ENCODE measurements at places on chromosomes 5 and 9.

GRCh38 chr9:16191691-16192402 lies 639.0 kb downstream of the CCDC171 start:
- peak; percentile 35 for DNase-seq

DNA sequence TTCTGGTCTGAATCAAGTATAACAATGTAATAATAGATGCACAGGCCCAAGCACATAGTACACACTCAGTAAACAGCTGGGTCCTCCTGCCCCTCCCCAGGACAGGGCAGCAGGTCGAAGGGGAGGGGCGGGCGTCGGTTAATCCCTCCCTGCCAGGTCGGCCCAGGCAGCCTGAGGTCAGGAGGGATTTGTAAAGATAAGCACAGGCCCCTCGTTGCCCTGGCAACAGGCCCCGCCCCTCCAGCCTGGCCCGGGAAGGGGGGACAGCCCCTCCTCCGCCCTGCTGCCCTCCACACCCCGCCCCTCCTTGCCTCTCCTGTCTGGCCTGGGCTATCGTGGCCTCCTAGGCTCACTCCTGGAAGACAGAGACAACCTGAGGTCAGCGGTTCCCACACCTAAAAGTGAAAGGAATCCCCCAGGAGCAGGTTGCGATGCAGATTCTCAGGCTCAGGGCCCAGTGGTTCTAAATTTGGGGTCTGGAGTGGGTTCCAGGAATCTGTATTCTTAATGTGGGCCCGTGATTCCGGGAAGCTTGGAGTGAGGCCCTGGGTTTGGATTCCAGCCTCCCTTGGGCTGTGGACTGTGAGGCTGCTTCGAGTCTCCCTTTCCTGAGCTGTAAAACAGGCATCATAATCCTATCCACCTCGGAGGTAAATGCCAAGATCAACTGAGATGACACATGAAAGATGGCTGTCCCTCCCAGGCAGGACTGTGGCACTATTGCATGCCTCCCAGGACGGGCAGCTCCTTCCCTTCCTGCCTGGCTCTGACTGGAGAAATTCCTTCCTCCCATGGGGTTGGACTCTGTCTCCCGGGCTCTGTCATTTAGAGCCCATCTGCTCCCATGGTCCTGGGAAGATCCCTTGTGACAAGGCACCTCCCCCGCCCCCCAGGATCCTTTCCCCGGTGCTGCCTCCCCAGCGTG lies 4.4 kb downstream of the CRB2 start:
- DNase-seq: no peak

DNA sequence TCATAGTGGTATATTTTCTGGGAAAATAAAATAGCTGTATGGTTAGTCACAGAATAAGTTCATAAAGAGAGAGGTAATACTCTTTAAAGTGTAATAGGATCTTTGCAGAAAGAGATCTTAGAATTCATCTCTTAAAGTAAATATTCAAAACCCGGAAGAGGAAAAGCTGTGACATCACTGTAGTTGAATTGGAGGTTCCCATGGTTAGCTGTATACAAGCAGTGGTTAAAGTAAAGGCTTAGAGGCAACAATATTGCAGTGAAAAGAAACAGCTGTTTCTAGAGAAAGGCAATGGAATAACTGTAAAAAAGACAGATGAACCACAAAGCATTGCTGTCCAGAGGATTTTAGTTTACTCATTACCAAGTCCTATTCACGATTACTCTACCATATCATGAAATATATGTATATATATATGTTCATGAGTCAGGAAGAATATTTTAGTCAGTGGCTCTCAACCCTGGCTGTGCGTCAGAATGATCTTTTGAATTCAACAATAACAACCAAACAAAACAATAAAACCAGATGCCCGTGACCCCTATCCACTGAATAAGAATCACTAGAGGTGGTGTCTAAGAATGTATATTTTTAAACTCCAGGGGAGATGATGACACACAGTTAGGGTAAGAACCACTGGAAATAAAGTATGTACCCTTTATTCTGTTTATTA lies 4.7 kb downstream of the ERCC6L2 start:
- DNase-seq: no peak

- peak; percentile 88 for DNase-seq
These were observed 39.4 kb downstream of the RNF44 start for GRCh38 chr5:176497852-176498251.

GRCh38 chr9:134214386-134214765 lies 50.0 kb upstream of the RNU6ATAC start:
- no peak for DNase-seq

DNA sequence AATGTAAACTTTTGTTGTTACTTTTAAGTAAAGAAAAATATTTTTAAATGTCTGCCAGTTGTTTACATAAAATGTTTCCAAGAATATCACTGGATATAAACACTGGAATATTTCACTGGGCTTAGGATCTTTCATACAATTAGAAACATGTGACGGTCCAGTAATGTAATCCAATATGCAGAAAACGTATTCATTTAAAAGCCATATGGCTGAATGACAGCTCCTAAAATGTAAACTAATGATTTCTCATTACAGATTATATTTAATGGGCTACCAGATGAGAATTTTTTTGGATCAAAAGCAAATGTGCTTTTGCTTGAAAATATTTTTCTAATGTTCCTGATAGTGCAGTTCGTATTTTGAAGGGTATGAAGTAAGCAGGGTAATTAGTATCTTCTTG lies 124.3 kb downstream of the TTC39B start:
- no peak for DNase-seq

GRCh38 chr9:13758936-13759335 lies 479.4 kb upstream of the MPDZ start:
- no peak for DNase-seq

GRCh38 chr5:75475364-75475763 lies 36.1 kb downstream of the CERT1 start:
- DNase-seq: no peak

- no peak for DNase-seq
These were observed 629 bp upstream of the CD74 start for GRCh38 chr5:150413176-150413901.

GRCh38 chr9:13395156-13395555 lies 115.7 kb upstream of the MPDZ start:
- DNase-seq: no peak

DNA sequence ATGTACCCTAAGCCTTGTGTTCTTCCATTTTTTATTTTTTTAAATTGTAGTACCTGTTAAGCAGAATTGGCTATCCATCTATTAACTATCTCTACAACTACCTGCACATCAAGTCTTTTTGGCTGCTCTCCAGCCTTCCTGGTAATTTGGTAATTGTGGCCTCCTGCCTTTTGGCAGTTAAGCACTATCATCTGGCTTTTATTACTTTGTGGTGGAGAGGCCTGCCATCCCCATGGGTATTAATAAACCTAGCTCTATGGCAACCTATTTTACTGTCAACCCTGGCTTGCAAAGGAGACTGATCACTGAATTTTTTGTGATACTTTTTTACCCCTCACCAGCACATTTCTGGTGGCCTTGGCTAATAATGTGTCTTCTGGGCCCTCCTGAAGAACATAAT lies 20.5 kb downstream of the SELENOP start:
- DNase-seq: no peak

- no peak for DNase-seq
These were observed 100.1 kb downstream of the RAPGEF6 start for GRCh38 chr5:131534974-131535373.

DNA sequence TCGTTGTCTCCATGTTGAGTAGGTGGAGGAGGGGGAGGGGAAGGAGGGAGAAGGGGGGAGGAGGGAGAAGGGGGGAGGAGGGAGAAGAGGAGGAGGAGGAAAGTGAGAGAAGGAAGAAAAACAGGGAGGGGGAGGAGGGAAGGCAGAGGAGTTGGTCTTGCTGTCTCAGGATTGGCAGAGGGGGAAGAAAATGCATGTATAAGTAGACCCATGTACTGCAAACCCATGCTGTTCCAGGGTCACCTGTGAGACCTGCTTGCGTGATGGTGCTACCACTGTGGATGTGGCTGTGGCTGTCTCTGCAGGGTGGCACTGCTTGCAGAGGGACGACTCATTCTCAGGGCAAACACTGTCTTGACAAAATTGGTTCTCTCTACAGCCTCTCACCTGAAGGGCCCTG lies 76.3 kb downstream of the PTCH1 start:
- no peak for DNase-seq

DNA sequence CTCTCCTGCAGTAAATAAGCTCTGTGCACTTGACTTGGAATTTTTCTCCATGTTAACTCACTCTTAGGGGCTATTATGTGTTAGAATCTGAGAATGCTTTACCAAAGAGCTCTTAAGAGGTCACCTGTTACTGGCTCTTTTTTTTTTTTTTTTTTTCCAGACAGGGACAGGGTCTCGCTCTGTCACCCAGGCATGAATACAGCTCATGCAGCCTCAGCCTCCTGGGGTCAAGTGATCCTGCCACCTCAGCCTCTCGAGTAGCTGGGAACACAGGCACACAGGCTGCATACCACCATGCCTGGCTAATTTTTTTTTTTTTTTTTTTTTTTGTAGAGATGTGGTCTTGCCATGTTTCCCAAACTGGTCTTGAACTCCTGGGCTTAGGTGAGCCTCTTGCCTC lies 22.1 kb downstream of the HMGXB3 start:
- no peak for DNase-seq
